ENCODE measurements at places on chromosomes 3 and 15.
A peak's percentile ranks its signal among the peaks of the same experiment; 100 is the strongest.

- DNase-seq: no peak
These were observed 11.3 kb downstream of the LYSMD4 start for GRCh38 chr15:99721896-99722295.

DNA sequence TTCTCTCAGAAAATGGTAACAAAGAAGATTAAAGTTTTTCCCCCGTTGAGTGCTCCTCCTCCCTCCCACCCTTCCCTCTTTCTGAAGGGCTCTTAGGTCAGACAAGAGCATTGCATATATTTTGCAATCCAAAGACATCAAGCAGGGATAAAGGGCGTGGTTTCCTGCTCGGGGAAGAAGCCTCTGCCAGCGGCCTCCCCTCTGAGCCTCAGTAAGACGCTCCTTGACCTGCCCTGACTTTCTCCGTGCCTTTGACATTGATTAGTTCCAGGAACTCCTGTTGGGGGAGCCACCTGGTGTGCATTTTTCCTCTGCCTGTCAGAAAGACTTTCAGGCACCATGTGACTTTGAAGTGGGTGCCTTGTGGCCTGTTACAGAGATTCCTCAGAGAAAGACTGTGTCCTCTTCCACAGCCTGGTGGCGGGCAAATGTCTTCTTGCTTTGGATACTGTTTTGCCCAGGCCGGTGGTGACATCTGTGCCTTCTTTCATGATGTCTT, 87.2 kb upstream of the TBL1XR1 start:
- peak; percentile 35 for DNase-seq

GRCh38 chr3:14925729-14926591, 21.4 kb upstream of the NR2C2 start:
- DNase-seq: no peak

GRCh38 chr15:37995461-37996347, 61.3 kb downstream of the TMCO5A start:
- DNase-seq: no peak

DNA sequence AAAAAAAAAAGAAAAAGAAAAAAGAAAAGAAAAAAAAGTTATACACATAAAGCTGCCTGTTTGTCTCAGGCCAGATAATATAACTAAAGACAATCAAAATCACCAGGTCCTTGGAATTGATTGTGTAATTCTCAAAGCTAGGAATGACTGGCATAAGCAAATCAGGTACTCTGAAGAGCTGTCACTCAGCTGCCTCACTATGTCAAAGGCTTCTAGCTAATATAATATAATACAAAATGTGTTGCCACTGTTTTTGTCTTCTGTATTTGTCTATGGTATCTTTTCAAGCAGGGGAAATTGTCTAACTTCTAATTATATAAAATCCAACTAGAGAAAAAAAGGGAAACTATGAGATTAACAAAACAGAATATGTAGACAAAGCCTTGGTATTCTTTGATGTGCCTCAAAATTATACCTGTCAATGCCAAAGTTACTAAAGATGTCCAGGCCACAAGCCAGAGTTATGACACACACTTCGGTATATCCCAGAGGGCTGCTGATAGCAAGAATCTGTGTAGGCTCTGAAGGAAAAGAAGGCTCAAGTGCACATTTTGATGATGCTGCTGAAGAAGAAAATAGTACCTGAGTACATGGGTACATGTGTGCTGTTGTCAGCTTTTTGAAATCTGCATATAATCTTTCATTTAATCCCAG, 37.0 kb upstream of the NR2E3 start:
- no peak for DNase-seq

DNA sequence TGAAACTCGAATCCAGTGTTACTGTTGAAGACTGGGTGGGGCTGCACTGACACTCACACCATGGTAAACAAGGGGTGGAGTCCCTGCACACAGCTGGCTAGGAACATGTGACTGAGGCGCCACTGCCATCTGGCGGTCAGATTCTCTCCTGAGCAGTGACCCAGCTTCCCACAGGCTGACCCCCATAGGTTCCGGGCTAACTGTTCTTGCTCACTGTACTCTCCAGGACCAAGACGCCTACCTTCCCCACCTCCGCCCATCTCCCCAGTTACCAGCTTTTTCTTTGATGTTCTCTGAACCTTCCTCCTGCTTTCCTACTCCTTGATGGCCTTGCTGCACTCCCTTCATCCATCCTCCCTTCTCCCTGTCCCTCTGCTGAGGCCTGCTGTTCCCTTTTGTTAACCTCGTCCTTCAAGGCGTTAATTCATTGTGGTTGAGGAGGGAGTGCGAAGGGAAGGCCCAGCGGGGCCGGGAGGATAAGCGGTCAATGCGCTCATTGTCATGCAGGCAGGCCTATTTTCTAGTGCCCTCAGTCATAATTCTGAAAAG, 115.2 kb downstream of the ATP8B4 start:
- peak; percentile 65 for DNase-seq

GRCh38 chr15:42146551-42147430, 9.6 kb downstream of the PLA2G4F start:
- DNase-seq: no peak

Data from stimulated activated CD4-positive, alpha-beta T cell treated with anti-CD3 and anti-CD28 coated beads, Interleukin-2, amount 100 ng/mL, for 24 hours (primary cell).